Stimulated activated CD4-positive, alpha-beta T cell treated with anti-CD3 and anti-CD28 coated beads, Interleukin-4, amount 100 ng/mL, for 4 hours (primary cell): ENCODE measurements at places on chromosomes 12 and 14.
A peak's percentile ranks its signal among the peaks of the same experiment; 100 is the strongest.

- DNase-seq = no peak
Measured at GRCh38 chr12:18752947-18753346, 15.0 kb downstream of the CAPZA3 start.

DNA sequence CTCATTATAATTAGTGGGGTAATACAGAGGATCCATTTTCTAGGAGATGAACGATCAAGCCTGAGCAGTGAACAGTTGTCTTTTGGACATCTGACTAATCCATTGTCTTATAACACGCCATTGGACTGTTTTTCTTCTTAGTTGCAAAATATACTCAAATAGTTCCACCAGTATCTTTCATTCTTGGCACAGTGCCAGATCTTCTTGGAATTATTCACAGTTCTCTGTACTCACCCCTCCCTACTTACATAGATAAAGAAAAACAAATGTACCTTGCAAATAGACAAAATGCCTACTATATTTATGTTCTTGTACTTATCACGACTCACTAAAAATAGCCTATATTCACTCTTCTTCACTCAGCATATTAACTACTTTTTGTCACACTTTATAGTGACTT is 3.8 kb downstream of the CBLN3 start:
- no peak for DNase-seq

DNA sequence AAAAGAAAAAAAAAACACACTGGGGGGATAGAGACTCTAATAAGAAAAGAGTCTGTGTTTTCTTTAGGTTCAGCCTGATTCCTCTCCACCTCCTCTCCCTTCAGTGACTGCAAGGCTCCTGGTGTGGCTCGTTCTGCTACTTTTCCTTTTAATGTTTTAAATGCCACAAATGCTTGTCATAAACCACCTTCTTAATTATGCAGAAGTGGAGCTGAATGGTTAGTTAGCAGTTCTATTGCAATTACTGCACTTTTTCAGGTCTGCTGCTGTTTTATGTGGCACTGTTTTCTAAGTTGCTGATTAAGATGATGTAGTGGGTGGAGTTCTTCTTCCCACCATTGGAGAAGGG is 878.1 kb downstream of the DIO2 start:
- DNase-seq = no peak

DNA sequence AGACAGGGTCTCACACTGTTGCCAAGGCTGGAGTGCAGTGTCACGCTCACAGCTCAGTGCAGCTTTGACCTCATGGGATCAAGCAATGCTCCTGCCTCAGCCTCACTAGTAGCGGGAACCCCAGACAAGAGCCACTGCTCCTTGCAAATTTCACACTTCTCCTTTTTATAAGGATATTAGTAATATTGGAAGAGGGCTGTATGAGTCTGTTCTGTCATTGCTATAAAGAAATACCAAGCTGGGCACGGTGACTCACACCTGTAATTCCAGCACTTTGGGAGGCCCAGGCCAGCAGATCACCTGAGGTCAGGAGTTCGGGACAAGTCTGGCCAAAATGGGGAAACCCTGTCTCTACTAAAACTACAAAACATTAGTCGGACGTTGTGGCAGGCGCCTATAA is 12.9 kb upstream of the ORAI1 start:
- DNase-seq = no peak

- DNase-seq = no peak
Measured at GRCh38 chr12:90909069-90909770, 45.8 kb downstream of the CCER1 start.

GRCh38 chr12:16788506-16789203 is 182.7 kb upstream of the LMO3 start:
- no peak for DNase-seq

DNA sequence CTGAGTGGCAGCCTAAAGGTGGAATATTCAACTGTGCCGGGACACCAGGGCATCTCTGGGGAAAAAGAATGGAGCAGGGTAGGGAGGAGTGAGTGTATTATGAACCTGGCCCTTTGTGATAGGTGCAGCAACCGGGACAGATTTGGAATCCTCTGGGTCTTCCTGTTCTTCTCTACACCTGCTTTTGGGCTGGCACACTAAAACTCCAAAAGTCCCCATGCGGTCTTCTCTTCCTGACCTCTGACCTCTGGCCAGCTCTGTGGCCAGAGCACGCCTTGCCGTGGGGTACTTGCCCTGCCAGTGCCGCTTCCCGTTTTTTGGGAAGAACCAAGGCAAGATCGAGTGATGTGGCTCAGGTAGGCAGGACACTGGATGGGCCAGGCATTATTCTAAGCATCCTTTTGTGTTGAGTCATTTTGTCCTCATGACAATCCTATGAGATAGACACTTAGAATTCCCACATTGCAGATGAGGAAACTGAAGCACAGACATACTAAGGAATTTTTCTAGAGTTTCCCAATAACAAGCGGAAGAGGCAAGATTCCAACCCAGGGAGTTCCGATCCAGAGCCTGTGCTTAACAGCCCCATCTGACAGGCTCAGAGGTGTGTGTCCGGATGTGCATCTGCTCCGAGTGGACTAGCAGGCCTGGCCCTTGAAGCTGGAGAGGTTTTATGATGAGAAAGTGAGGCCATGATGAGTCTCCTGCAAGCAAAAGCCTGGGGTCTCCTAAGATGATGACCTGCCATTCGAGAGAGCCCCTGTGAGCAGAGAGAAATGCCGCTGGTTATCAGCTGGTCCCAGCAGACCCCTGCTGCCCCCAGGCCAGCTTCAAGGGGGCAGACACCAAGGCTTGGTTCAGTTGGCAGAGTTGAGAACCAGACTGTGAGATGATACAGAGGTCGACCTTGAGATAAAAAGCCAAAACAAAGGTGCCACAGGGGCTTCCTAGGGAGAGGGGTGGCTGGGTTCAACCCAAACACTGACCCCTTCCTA is 67.9 kb upstream of the ESRRB start:
- DNase-seq = no peak

DNA sequence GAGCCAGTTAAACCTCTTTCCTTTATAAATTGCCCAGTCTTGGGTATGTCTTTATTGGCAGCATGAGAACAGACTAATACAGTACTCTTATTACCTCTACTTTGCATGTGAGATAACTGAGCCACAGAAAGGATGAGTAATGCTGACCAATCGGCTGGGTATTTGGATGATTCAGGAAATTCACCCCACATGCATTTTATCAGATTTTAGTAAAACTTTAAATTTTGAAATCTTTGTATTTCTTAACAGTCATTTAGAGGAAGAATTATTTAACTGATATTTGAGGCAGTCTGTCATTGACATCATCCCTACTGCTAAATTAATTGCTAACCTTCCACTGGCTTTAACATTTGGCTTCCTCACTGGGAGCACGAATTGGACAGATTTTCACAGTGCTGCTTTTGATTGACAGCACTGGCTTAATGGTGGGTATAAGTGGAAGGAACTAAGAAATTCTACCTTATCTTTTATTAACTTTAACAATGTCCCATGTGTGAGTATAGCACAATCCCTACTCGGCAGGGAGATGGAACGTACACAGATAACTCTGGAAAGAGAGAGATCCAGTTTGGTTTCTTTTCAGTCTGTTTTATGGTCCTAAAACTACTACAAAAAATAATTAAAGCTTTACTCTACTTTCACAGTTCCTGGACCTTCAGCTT is 261.0 kb downstream of the DACT1 start:
- DNase-seq = no peak

DNA sequence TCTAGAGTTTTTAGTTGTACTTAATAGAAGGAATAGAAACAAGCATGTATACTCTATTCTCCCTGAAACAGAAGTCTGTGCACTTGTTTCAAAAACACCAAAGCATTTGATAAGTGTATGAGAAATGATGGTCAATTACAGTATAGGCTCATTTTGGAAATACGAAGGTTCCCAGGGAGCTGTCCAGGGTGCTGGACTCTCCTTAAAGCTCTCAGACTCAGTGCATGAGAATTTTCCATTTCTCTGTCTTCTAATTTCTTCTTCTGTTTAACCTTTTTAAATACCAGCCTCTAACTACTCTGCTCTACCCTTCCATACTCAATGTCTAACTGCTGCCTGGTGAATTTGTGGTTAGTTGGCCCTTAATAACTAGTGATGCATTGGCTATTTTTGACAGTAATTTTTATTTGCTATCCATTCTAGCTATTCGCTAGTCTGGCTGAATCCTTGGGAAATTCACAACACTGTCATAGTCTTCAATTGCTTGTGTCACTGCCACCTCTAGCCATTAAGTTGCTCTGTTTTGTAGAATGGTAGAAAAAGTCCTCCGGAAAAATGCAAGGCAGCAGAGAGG is 229.2 kb downstream of the NRXN3 start:
- DNase-seq = peak; percentile 1

- DNase-seq = no peak
Measured at GRCh38 chr14:103310576-103311095, 23.4 kb upstream of the EIF5 start.

GRCh38 chr14:54727929-54728328 is 161.0 kb downstream of the SAMD4A start:
- no peak for DNase-seq

DNA sequence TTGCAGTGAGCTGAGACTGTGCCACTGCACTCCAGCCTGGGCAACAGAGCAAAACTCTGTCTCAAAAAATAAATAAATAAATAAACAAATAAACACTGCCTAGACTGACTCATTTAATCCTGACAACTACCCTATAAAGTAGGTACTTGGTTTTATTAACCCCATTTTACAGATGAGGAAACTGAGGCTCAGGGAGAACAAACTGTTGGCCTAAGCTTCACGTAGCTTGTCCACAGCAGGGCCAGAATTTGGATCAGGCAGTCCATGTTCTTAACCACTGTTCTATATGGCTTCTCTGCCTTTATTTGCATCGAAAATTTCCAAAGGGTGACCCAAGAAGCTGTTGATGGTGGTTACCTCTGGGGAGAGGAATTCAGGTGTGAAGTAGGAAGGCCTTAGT is 5.7 kb upstream of the POP5 start:
- no peak for DNase-seq

- DNase-seq = no peak
Measured at GRCh38 chr14:53615252-53615651, 341.4 kb downstream of the BMP4 start.

- DNase-seq = no peak
Measured at GRCh38 chr14:56647493-56647892, 67.9 kb downstream of the TMEM260 start.

DNA sequence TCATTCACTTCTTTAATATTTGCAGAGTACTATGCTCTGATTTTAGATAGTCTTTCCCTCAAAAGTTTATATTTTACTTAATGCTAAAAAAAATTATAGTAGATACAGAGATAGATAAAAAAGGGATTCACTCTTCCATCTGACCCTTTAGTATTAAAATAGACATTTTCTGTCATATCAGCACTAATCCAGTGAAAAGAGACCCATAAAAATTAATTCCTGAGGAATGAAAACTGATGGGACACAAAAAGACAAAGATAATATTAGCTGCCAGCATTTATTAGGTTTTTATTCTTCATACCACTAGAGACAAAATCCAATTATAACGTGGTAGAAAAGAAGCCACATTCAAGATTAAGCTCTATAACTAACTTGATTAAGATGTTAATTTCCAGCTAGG is 45.3 kb downstream of the SOS2 start:
- no peak for DNase-seq

GRCh38 chr12:130716969-130717366 is 869 bp upstream of the RIMBP2 start:
- DNase-seq = no peak

- DNase-seq = no peak
Measured at GRCh38 chr14:86462193-86462753, 932.3 kb downstream of the FLRT2 start.

- DNase-seq = no peak
Measured at GRCh38 chr14:92847278-92847677, 53.2 kb downstream of the GOLGA5 start.

DNA sequence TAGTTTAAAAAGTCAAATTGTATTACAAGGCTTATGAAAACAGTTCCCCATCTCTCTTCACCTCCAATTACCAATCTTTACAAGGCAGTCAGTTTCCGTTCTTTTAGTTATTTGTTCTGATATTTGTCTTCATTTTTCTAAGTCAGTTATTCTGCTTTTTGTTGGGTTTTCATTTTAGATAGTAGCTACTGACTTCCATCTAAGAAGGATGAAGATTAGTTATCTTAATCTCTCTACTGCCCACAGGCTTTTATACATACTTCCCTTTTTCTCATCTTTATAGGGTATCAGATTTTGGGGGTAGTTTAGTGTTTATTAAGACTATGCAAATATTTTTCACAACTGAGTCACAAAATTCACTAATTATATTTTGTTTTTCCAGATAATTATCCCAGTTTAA is 38.4 kb downstream of the FRS2 start:
- DNase-seq = no peak

DNA sequence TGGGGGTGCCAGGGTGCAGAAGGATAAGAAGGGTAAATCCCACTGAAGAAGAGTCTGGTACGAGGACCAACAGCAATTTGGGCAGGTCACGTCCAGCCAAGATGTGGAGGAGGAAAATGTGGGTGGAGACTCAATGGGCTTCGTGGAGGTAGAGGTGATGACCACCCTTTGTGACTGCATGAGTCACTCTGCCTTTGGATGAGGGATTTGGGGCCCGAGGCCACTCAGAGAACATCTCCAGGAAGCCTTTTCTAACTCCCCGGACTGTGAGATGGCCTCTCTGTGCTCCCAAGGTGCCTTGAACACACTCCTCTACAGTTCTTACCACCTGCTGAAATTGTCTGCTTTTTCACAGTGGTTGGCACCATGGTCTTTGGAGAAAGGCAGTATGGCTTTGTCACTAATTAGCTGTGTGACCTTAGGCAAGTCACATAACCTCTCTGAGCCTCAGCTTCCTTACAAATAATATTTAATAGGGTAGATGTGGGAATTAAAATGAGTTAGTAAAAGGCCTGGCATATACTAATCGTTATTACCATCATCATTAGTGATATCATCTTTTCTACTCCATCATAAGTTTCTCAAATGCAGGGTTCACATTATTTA is 67.0 kb upstream of the ARHGAP5 start:
- no peak for DNase-seq

DNA sequence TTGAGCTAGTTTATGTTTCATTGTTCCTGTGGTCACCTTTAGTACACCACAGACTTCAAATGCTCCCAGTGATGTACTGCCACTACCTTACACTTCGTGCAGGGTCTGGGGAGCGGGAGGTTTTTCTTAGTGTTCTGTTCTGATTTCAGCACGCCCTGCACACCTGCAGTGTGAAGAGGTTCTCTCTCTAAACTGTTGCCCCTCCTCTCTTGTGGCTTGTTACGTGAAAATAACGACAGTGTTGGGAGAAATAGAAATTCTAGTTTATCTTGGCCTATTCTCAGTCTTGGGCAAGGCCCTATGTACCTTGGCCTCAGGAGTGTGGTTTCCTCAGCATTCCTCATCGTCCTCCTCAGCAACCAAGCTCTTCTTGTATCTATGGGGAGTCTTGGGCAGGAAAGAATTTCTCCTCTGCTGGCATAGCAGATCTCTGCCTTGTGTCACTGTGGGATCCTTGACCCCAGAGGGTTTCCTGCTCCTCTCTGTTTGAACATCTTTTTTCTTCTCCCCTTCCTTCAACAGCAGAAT is 48.6 kb downstream of the EIF2S3B start:
- no peak for DNase-seq

DNA sequence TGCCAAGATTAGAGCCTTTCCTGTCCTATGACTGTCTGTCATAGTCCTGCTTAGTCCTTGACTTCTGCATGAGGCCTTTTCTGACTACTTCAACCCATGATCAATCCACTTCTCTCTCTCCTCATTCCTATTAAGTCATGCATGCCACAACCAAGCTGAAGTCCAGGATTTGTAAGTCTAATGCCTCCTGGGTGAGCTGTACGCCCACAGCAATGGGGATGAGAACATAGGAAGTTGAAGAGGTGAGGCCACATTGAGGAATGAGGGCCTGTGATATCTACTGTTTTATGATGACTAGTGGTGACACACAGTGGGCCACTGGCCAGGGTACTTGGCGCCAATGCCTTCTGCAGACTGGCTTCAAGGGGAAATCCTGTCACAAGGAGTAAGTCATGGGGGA is 994.1 kb upstream of the TMEM132C start:
- no peak for DNase-seq
